NCI-H1092 (cell line): ENCODE measurements at places on chromosomes 6 and 20.

GRCh38 chr6:53938810-53939209 lies 144.0 kb downstream of the LRRC1 start:
- DNase-seq = no peak

GRCh38 chr6:78867020-78867369 lies 356 bp upstream of the IRAK1BP1 start:
- DNase-seq = no peak

DNA sequence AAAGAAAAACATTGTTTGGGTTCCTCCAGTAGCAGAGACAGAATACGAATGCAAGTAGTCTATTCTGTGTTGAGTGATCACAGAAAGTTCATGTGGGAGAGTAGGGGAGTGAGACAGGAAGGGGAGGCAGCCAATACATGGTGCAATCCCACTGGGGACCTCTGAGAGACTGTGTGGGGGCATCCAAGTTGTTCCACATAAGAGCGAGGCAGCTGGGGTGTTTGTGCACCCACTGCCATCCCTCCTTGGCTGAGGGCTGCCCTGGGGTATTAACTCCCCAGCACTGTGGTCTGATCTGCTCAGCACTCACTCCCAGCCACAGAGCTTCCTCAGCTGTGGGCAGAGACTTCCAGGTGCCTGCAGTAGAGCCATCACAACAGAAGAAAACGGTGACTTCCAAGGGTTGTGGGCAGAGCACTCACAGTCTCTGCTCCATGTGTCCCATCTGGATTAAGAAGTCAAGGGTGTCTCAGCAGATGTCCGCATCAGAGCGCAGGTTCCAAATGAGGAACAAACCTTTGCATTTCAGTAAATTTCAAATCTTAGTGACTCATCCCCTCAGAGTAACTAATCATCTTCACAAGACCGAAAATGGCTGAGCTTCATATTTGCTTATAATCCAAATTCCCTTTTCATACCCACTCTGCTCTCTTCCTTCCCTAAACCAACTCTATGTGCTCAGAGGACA lies 101.9 kb upstream of the NAA20 start:
- DNase-seq = no peak

GRCh38 chr20:20446425-20447015 lies 78.6 kb downstream of the INSM1 start:
- DNase-seq = no peak

- DNase-seq = no peak
Observed at GRCh38 chr6:1716868-1717267, 107.2 kb downstream of the FOXC1 start.

DNA sequence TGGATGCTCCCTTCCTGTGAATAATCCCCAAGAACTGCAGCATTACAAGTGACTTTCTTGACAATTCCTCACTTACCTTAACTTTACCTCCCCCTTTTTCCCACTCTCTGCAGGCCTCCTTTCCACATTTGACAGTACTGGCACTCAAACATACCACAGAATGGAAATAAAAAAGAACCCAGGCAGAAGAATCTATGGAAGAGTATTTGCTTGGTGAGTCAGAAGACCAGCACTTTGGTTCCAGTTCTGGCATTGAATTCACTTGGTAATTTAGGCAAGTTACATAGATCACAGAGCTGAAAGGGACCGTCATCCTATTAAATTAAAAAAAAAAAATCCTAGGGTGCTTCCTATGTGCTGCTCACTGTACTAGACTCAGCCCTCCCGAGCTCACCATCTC lies 55.0 kb downstream of the BTBD9 start:
- DNase-seq = no peak

DNA sequence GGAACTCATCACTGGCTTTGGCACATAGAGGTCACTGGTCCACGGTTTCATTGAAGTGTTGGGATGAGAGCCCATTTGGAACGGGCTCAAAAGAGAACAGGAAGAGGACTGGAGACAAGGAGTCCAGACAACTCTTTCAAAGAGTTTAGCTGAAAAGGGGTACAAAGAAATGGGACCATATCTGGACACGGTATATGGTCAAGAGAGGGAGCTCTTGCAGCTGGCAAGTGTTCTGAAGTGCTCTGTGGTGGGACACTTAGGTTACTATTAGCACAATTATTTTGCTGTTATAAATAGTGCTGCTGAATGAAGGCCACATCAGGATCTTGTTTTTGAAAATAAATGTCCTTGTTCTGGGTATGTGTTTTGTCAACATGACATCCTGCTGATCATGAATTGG lies 4.6 kb downstream of the SGK2 start:
- DNase-seq = no peak

DNA sequence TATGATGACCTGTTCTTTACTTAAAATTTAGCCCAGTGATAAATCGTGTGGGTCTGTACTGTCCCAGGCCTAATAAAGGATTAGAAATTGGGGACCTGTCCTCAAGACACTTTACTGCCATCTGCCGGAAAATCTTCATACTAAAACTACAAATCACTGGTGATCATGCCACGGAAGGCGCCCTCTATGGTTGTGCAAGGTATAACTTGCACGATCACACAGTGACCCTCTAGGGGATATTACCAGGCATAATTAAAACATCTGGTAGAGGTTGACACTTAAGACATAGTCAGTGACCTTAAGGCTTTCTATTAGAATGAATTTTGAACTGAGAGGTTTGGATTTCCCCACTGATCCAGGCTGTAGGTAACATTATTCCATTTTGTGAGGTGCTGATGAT lies 172.6 kb downstream of the BMP2 start:
- no peak for DNase-seq

GRCh38 chr6:12151433-12151820 lies 138.7 kb upstream of the EDN1 start:
- DNase-seq = no peak

DNA sequence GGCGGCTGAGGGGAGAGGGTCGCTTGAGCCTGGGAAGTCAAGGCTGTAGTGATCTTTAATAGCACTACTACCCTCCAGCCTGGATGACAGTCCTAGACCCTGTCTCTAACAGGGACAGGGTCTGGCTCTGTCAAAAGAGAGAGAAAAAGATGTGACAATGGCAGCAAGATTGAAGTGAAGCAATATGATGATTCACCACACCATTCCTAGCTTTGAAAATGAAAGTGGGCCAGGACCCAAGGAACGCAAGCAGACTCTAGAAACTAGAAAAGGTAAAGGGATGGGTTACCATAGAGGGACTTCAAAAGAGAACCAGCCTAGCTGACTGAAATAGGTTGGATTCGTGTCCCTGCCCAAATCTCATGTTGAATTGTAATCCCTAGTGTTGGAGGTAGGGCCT lies 426.9 kb downstream of the HTR1B start:
- DNase-seq = no peak

DNA sequence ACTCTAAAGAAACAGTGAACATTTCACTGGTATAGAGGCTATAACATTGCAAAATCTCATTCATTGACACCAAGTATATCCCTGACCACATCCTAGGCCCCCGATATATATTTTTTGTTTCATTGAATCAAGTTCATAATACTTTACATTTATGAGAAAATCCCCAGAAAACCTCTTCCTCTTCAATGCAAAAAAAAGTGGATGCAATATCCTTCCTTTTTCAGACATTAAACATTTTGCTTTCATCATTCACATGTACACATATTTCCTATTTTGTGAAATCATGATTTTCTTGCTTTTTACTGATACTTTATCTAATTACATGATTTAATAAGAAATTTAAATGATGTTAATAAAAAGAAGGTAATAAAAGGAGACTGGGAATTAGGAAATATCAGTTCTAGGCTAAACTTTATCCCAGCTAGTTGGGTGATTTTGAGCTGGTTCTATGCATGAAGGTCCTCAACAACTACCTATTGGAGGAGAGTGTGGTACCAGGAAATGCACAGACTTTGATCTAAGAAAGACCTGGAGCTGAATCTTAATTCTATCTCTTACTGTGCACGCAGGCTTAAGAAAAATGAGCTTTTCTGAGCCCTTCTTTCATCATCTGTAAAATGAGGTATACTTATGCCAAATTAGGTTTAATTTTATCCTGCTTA lies 4.9 kb downstream of the SYNE1 start:
- no peak for DNase-seq

- DNase-seq = no peak
Observed at GRCh38 chr6:170523256-170524171, 29.6 kb downstream of the PSMB1 start.

GRCh38 chr6:81854474-81854873 lies 102.0 kb upstream of the TENT5A start:
- no peak for DNase-seq

DNA sequence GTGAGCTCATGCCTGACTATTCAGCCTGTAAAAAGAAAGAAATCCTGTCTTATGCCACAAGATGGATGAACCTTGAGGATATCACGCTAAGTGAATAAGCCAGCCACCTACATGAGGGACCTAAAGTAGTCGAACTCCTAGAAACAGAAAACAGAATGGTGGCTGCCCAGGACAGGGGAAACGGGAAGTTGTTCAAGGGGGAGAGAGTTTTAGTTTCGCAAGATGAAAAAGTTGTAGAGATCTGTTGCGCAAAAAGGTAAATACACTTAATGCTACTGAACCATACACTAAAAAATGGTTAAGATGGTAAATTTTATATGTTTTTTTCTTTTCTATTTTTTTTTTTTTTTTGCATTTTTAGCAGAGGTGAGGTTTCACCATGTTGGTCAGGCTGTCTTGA lies 74.1 kb upstream of the RALY start:
- DNase-seq = no peak

DNA sequence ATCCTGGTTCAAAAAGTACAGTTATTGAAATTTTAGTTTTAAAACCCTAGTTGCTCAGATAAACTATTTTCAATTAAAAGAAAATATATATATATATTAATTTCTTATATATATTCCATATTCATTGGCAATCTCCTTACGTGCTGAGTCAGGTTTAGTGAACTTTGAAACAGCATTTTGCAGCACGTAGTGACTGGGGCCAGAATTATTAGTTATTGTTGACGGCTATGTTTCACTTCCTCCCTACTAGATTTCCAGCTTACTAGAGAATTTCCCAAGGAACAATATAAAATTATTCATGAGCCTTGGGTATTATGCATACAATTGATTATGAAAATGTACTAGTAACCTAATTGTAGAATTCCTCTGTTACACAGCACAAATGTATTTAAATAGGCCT lies 150.3 kb downstream of the KLHL32 start:
- DNase-seq = no peak

GRCh38 chr6:148508401-148509041 lies 165.9 kb downstream of the SASH1 start:
- DNase-seq = no peak

GRCh38 chr20:37807471-37808232 lies 95.3 kb upstream of the VSTM2L start:
- DNase-seq = no peak

- DNase-seq = no peak
Observed at GRCh38 chr6:20001286-20001685, 164.1 kb downstream of the ID4 start.

- DNase-seq = no peak
Observed at GRCh38 chr6:24307881-24308280, 50.0 kb downstream of the DCDC2 start.

GRCh38 chr6:43269273-43270007 lies 26.2 kb downstream of the TTBK1 start:
- peak; percentile 32 for DNase-seq

- no peak for DNase-seq
Observed at GRCh38 chr20:24102290-24102689, 113.7 kb upstream of the GGTLC1 start.

- DNase-seq = no peak
Observed at GRCh38 chr6:52210227-52210626, 24.1 kb downstream of the IL17A start.

GRCh38 chr20:2767768-2768631 lies 32.4 kb downstream of the CPXM1 start:
- DNase-seq = no peak

GRCh38 chr6:125149256-125150144 lies 4.1 kb upstream of the TPD52L1 start:
- no peak for DNase-seq

GRCh38 chr6:169337886-169338445 lies 84.3 kb upstream of the THBS2 start:
- DNase-seq = no peak

DNA sequence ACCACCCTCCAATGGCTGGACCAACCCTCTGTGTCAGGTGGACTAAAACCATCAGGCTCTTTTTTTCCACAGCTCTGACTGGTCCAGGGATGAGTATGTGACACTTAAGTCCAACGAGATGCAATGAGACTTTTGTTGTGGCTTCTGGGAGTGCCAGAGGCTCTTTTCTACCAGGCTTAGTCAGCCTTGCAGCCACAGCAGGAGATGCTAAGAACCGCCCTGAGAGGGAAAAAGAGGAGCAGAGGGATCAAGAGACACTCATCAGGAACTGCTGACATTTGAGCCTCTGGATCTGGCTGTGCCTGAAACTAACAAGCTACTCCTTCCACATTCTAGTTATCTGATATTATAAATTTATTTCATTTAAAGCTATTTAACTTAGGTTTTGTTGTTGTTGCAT lies 270.9 kb upstream of the SULF2 start:
- no peak for DNase-seq

DNA sequence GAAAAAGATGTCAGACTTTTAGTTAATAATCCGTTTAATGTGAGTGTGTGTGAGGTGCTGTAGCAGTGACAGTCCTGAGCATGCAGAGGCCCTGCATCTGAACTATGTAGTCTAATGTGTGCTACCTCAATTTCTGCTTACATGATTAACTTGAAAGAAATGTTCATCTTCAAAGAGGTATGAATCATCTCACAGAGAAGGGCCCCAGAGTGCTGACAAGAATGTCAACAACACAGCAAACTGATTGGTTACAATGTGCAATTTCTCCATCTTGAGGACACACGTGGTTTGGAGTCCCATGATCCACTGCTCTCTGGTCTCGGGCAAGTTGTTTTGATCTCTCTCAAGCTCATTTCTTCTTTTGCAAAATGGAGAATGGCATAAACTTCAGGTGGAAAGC lies 61.7 kb upstream of the EMILIN3 start:
- DNase-seq = no peak

DNA sequence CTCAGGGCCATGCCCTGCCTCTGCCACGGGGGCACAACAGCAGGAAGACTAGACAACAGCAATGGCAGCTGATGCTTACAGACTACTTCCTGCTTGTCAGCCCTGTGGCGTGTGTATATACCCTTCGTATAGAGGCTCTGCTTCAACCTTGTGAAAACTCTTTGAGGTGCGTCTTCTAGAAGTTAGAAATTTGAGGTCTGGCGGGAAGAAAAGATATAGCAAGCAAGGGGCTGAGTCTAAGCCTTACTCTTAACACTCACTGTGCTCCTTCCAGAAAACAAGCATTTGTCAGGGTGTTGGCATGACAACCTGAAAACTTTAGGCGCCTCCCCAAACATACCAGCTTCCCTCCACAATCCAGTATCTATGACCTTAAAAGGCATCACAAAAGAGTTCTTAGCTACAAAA lies 33.3 kb downstream of the JPH2 start:
- no peak for DNase-seq
